Endodermal cell (in vitro differentiated cells): ENCODE measurements at places on chromosomes 6 and 20.

GRCh38 chr6:150606647-150607328 is 7.1 kb downstream of the PLEKHG1 start:
- DNase-seq: no peak

DNA sequence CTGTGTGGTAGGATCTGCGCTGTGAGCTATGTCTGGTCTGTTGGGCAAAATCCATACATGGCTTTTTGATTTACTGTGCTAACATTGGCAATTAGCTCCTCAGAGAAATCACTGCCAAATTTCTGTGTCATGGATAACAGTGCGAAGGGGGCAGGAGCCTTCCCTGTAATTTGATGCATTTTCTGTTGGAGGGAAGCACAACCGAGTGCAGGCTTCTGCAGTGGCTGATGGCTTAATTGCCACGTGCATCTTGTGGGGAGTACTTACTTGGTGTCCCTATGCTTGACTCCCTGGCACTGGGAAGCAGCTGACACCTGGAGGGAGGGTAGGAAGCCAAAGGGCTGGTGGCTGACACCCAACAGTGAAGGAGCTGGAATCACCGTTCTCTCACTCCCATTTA is 99.3 kb upstream of the PROKR2 start:
- DNase-seq: no peak

GRCh38 chr6:170554796-170555137 is 598 bp downstream of the TBP start:
- DNase-seq: no peak

- no peak for DNase-seq
These were observed 46.0 kb downstream of the PTK7 start for GRCh38 chr6:43122146-43122545.

DNA sequence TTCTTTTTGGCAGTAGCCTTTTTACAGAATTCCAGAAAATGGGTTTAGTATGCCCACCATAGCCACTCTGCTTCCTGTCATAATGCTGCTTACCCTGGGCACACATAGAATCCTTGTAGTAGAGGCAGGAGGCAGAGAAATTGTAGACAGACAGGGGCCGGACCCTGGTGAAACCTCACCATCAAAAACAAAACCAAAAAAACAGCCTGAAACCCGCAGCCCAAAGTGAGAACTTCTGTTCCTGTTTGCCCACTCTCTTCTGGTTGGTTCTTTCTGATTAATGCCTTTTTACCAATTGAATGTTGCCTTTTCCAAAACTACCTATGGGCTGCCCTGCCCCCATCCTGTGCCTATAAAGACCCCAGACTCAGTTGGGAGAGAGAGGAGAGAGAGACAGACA is 188.2 kb downstream of the CDKAL1 start:
- no peak for DNase-seq

DNA sequence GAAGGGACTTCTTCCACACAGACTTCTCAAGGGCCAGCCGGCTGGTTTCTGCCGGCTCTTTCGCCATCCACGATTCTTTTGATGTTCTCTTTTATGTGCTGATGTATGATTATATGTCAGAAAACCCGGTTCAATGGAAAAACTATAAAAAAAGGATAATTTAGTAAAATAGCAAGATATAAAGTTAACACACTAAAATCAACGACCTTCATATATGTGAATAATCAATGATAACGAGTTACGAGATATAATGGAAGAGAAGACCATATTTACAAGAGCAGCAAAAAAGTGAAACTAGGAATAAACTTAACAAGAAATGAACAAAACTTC is 540 bp upstream of the ZSCAN12 start:
- DNase-seq: no peak

GRCh38 chr6:125066964-125067363 is 86.6 kb upstream of the TPD52L1 start:
- no peak for DNase-seq

- no peak for DNase-seq
These were observed 89.0 kb downstream of the CD40 start for GRCh38 chr20:46206992-46207549.

DNA sequence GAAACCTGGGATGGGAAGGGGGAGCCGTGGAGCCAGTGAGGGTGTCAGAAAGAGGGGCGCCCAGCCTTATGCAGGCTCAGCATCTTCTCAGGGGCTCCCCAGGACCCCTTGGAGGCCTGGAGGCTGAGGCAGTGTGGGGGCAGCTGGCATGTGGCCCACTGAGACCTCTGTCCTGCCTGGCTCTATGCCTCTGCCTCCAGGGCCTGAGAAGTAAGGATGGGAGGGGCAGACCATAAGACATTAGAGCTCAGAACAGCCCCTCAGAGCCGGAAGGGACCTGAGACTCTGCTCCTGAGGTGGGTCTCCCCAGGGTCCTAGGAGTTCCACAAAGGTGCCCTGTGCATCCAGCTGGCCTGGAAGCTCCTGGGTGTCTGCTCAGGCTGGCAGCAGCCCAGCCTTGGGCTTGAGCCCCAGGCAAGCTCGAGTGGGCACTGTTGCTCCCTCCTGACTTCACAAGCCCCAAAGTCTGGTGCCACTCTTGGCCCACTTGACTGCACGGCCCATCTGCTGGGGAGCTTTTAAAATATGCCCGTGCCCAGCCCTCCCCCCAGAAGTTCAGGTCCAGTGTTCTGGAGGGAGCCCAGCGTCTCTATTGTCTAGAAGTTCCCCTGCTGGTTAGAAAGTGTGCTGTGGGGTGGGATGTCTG is 126.8 kb downstream of the GRM4 start:
- no peak for DNase-seq

DNA sequence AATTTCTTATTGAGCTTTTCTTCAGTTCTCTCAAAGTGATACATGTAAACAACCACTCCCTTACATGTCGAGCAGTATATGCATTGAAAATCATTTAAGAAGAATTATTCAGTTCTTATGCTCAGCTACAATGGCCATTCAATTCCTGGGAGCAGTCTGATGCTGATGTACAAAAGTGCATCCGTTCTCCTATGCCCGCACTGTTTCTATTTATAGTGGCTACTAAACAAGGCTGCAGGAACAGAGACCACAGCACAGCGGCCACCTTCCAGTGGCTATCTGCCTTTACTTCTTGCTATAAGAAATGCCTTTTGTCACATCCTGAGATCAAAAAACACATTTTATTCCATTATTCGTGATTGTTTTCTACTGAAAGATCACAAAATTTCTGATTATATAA is 82.2 kb downstream of the FHL5 start:
- no peak for DNase-seq

DNA sequence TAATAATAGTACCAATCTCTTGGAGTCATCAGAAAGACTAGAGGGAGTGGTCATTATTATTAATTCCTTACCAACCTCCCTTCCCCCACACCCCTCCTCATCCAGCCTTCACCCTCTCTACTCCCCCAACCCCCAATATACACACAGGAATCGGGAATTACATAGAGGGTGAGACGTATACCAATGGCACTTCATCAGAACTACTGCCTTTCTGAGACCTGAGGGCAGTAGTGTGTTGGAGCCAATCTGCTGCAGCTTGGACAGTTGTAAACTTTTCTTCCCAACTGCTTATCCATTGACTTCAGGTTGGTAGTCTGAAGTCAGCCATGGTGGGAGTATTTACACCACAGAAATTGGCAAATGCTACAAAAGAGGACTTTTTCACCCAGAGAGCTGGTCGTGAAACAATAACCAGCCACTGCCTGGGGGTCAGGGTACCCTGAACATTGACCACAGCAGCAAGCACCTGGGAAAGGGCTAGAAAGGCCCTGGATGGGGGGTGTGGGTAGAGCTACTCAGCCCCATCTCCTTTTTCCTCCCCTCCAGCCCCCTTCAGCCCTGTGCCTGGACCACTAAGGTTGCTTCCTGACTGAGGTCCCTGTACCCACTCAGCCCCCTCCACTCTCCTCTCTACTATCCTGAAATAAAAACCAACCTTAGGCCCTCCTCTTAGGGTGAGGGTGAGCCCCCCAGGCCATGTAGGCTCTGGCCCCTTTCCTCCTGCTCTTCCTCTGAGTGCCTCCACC is 161.5 kb downstream of the MRPL14 start:
- DNase-seq: no peak

DNA sequence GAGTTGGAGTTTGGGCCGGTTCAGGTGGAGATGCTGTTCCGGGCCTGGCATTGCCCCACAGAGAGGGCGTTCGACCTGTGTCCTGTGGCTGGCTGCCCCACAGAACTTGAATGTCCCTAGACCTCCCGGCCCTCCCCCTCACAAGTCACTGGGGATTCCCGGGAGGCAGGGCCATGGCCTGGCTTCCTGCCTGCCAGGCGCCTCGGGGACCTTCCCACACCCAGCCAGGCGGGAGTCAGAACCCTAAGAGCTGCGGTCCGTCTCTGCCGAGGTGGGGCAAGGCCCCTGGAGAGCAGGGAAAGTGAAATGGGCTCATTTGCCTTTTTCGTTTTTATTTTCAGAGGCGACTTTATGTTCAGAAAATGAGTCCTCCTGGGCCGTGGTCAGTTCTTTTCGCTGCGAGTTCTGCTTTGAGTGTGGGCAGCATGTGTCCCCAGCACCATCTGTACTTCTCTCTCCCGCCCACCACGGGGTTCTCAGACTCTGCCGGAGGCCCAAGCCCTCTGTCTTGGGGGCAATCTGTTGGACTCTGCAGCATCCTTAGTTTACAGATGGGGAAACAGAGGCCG is 8.5 kb downstream of the RBM38 start:
- DNase-seq: no peak

DNA sequence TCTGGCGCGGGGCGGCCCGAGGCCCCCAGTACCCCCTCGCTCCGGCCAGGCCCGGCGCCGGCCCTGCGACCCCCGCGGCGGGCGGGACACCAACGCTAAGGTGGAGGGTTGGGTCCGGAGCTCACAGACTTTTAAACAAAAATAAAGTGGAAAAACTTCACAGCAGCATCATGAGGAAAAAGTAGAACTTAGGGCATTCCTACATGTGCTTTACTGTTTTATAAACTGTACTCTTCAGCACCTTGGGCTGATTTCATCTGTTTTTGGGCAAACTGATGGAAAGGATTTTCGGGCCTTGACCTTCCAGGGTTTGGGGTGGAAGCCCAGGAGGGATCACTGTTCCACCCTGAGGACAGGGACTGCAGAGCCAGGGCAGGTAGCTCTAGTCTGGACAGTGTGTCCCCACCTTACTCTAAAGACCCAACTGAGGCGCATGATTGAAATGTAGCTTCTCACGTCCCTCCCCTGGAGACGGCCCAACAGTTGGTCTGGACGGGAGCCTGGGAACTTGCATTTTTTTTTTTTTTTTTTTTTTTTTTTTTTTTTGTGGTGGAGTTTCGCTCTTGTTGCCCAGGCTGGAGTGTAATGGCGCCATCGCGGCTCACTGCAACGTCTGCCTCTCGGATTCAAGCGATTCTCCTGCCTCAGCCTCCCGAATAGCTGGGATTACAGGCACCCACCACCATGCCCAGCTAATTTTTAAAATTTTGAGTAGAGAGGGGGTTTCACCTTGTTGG is 740 bp downstream of the NELFCD start:
- peak; percentile 63 for DNase-seq

DNA sequence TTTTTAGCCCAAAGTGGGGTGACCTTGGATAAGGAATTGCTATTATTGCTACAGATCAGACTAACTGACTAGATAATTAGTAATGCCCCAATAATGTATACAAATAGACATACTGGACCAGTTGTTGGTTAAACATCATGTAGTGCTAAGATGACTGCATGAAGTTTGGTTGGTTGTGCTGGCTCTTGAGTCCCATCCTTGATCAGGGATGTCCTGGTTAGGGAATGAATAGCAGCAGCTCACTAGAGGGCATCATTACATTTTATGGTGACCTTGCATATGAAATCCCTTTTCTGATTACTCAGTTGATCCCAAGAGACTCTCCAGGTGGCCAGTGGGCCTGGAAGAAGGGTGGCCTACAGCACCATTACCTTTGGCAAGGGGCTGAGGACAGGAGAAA is 10.9 kb downstream of the TPBG start:
- no peak for DNase-seq

GRCh38 chr20:49928411-49929141 is 7.6 kb upstream of the RNF114 start:
- DNase-seq: peak; percentile 93

- peak; percentile 77 for DNase-seq
These were observed 993 bp upstream of the NCOA7 start for GRCh38 chr6:125789576-125790357.

GRCh38 chr20:22523499-22524392 is 60.6 kb downstream of the FOXA2 start:
- no peak for DNase-seq

GRCh38 chr6:4102687-4103244 is 23.8 kb upstream of the FAM217A start:
- DNase-seq: no peak

DNA sequence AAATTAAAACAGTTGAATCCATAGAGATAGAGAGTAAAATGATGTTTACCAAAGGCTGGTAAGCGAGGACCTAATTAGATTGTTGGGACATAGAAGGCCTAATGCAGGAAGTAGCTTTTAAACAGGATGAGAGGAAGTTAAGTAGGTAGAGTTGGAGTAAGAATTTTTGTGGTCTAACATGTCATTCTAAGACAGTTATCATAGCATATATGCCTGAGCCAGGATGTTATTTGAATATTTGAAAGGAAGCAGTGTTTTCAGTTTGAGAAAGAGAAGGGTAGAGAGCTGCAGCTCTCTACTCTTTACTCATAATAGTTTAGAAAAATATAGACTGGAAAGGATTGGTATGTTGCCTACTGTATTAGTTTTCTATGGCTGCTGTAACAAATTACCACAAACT is 121.6 kb downstream of the MEI4 start:
- no peak for DNase-seq

DNA sequence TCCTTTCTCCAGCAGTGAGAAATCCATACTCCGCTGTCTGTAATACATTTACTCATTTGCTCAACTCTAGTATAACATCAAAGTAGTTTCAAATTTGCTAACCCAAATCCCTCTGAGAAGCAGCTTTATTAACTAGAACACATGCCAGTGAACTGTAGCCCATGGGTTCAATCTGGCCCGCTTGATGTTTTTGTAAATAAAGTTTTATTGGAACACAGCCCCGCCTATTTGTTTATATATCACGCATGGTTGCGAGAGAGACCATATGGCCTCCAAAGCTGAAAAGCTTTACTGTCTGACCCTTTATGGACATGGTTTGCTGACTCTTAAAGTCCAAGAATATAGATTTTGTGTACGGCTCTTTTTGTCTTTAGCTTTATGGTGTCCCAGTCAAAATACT is 32.2 kb downstream of the CDYL start:
- no peak for DNase-seq

DNA sequence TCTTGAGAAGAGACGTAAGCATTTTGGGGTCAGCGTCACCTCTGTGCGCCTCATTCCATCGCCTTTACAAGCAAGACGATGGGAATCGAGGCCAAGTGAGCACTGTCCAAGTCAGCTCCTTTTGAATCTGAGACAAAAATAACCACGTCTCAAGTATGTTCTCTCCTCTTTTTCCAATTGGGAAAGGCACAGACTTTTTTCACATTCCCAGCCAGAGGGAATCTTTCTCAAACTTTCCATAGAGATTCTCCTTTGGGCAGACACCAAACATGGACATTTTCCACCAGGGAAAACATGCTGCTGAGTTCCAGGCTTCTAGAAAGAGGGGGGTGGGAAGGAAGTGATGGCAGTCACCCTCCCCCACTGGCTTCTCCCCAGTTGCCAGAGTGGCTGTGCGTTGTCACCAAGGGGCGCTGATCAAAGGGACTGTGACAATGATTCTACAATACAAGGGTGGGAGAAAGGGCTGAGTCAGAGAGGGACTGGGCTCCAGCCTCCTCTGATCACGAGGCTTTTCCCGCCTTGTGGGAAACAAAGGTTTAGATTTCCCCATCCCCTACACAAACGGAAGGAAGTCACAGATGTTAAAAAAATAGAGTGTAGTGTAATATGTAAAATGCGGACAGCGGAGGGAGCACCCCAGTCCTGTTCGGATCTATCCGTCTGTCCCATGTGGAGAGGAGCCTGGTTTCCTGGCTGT is 281.9 kb upstream of the RNF24 start:
- peak; percentile 45 for DNase-seq

- DNase-seq: no peak
These were observed 700.6 kb downstream of the HACE1 start for GRCh38 chr6:104159045-104159618.
